Osteocyte (in vitro differentiated cells): ENCODE measurements at places on chromosomes 16 and 17.

GRCh38 chr17:66541461-66542128 lies 239.2 kb downstream of the PRKCA start:
- peak overlapping the region; percentile 98 for H3K27ac ChIP-seq
- H3K36me3 ChIP-seq = peaks cover 6% of the 10 kb centered on the region
- H3K4me3 ChIP-seq = no peak overlapping the region
- no peaks in the 10 kb centered on the region for H3K27me3 ChIP-seq
- H3K4me1 ChIP-seq = peaks cover 72% of the 10 kb centered on the region

DNA sequence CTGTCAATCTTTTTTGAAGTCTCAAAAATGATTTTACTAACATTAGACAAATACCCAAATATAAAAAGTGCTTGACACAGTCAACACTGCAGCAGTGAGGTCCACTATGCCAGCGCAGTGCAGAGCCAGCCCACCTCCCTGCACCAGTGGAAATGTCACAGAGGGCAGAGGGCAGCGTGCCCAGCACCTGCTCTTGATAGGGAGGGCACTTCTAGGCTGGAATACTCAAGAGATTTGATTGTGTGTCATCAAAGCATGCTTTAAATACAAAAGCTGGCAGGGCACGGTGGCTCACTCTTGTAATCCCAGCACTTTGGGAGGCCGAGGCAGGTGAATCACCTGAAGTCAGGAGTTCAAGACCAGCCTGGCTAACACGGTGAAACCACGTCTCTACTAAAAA lies 136.0 kb downstream of the ANKRD11 start:
- H3K4me1 ChIP-seq = peaks cover 57% of the 10 kb centered on the region
- H3K36me3 ChIP-seq = peaks cover 7% of the 10 kb centered on the region
- no peak overlapping the region for H3K4me3 ChIP-seq
- H3K27me3 ChIP-seq = no peaks in the 10 kb centered on the region

GRCh38 chr17:50094243-50094752 lies 853 bp upstream of the PDK2 start:
- peak overlapping the region; percentile 96 for H3K4me3 ChIP-seq
- H3K36me3 ChIP-seq = peaks cover 21% of the 10 kb centered on the region
- H3K4me1 ChIP-seq = peaks cover 37% of the 10 kb centered on the region
- peak; percentile 95 for DNase-seq
- no peaks in the 10 kb centered on the region for H3K27me3 ChIP-seq

DNA sequence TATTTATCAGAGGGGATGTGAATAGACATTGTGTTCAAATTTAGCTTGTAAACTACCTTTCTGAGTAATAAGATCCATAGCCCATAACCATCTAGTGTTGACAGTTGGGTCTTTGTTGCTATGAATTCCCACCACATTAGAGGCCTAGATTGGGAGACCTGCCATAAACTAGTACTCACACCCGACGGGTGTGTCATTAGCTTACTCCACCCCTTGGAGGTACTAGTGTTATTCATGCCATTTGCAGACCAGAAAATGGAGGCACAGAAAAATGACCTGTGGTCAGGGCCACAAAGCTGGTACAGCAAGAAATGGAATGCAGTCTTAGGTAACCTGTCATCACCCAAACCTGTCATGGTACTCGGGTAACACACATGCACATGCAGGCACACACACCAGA lies 41.3 kb upstream of the BCAR1 start:
- no peak overlapping the region for H3K27ac ChIP-seq
- H3K36me3 ChIP-seq = peaks cover 36% of the 10 kb centered on the region
- peaks cover 20% of the 10 kb centered on the region for H3K4me1 ChIP-seq
- no peaks in the 10 kb centered on the region for H3K27me3 ChIP-seq
- H3K4me3 ChIP-seq = no peak overlapping the region

DNA sequence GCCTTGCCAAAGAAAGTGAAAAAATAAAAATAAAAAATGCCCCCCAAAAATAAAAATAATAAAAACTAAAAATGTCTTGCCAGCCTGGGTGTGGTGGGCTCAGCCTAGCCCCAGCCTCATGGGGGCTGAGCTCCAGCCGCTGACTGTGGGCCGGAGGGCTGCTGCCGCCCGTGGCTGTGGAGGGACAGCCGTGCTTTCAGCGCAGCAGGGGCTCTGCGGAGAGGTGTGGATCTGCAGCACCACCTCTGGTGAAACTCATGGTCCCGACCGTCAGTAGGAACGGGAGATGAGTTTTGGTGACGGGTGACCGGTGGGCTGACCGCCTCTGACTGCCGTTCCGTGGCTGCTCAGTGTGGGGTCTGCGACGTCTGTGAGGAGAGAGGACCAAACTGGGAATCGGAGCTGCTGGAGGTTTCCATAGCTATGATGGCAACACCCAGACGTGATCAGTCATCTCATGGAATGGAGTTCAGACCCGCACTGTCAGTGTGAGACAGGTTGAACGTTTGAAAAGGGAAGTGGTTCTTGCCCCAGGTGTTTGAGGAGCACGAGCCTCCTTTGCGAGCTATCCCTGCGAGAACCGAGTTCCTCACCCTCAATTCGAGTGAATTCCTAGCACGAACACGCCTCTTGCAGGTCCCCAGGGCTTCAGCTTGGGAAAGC lies 12.0 kb upstream of the RPL13 start:
- H3K27me3 ChIP-seq = no peaks in the 10 kb centered on the region
- H3K4me1 ChIP-seq = no peaks in the 10 kb centered on the region
- H3K36me3 ChIP-seq = peaks cover 27% of the 10 kb centered on the region
- no peak overlapping the region for H3K27ac ChIP-seq
- DNase-seq = no peak

DNA sequence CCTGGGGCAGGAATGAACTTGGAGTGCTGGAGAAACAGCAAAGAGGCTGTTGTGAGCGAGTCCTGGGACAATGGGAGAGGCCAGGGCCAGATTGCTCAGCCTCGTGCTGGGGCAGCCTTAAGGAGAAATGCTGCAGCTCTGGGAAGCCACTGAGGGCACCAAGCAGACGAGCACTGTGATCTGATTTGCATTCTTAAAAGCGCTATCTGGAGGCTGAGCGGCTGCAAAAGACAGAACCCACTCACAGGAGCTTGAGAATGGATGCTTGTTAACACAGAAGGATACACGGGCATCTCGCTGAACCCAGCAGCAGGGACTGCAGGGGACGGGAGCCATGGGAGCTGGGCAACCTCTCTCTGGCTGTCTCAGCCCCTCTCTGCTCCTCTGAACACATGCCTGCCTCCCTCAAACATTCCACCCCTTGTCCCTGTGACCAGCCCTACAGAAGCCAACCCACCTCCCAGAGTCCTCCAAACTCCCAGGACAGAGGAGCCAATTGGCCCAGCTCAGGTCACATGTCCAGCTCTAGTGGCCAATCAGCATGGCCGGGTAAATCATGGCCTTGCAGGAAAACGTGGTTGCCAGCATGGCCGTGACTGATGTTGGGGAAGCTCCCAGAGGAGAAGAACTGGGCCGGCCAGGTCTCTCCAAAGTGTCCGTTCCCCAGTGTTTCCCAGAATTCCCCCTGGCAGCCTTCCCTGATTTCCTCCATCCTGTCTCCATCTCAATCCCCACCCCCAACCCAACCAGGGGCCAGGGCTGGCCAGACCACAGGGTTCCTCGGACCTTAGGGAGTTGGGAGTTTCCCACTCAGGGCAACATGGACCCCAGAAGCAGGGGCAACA lies 60.3 kb downstream of the GSG1L start:
- H3K4me3 ChIP-seq = no peak overlapping the region
- H3K4me1 ChIP-seq = no peaks in the 10 kb centered on the region
- H3K36me3 ChIP-seq = no peaks in the 10 kb centered on the region
- H3K27me3 ChIP-seq = no peaks in the 10 kb centered on the region

DNA sequence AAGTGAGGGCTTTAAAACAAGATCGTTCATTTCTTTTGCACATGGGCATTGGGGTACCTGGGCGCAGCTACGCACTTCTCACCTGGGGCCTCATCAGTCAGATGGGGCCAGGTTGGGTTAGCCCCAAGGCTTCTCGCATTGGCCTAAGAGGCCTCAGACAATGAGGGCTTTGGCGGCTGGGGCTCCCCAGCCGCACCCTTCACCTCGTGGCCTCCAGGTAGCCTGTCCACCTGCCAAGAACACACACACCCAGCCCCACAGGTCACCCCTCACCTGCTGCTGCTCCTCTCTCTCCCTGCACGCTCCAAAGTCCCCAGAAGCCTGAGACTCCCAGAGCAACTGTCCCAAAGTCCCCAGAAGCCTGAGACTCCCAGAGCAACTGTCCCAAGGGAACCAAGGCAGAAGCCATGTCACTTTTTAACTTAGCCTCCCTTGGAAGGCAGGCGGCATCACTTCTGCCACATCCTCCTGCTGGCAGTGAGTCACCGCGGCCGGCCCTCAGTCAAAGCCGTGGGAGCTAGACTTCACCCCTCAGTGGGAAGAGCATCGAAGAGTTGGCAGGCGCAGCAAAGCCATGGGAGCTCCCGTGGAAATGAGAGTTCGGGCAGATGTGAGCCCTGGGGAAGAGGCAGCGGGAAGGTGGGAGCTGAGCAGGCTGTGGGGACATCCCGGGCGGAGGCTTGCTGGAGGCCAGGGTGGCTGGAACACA lies 78.9 kb upstream of the PLCG2 start:
- H3K27ac ChIP-seq = no peak overlapping the region
- H3K36me3 ChIP-seq = peaks cover 17% of the 10 kb centered on the region
- no peak for DNase-seq
- peaks cover 14% of the 10 kb centered on the region for H3K4me1 ChIP-seq

DNA sequence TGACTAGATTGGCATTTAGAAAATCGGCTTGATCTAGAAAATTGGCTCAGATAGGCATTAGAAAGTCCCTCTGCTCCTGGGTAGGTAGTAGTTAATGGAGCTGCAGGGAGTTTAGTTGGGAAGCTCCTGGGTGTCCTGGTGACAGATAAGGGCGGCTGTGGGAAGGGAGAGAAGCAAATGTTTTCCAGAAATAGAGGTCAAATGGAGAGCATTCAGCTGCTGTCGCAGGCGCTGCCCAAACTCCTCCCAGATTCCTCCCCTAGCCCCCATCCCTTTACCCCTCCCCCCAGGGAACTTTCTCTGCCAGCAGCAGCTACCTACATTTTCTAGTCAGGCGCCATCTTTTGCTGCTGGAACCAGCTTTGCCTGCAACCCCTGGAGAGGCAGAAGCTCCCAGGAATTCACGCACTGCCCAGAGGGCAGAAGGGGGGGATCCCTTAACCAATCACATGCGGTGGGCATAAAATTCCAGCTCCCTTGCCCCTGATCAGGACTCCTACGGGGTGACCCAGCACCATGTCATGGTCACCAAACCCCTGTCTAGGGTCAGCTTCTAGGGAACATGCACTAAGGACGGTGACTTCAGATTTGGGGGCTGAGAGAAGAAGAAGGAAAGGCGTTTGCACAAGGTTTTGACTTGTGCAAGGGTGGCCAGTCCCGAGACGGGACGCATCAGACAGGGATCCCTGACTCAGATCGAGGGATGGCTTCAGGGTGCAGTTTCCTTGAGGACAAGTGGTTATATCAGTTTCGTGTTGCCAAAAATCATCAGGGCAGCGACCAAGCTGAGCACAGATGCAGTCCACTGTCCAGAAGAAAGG lies 43.8 kb downstream of the SOCS1 start:
- H3K27me3 ChIP-seq = peaks cover 10% of the 10 kb centered on the region
- no peak for DNase-seq
- H3K36me3 ChIP-seq = no peaks in the 10 kb centered on the region
- H3K27ac ChIP-seq = no peak overlapping the region

DNA sequence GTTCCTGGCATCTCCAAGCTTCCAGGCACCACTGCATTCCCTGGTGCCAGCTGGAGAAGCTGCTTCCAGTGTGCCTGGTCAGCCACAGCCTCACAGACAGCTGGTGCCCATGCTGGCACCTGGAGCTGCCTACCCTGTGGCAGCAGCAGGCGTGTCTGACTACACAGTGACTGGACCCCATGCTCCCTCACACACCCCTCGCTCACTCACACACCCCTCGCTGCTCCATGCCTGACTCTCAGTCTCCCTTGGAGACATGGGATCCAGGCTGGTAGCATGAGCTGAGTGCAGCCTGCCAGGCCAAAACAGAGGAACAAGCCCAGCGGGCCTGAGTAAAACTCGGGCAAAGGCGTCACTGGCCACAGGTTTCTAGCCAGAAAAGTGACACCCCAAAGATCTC lies 59.1 kb upstream of the SMIM36 start:
- H3K27me3 ChIP-seq = peaks cover 2% of the 10 kb centered on the region
- H3K4me1 ChIP-seq = no peaks in the 10 kb centered on the region
- no peaks in the 10 kb centered on the region for H3K36me3 ChIP-seq
- H3K4me3 ChIP-seq = no peak overlapping the region
- DNase-seq = no peak
- no peak overlapping the region for H3K27ac ChIP-seq

- no peak for DNase-seq
- peaks cover 17% of the 10 kb centered on the region for H3K36me3 ChIP-seq
- no peaks in the 10 kb centered on the region for H3K27me3 ChIP-seq
- no peak overlapping the region for H3K27ac ChIP-seq
Measured at GRCh38 chr17:47057830-47058229, 78.8 kb upstream of the RPRML start.

DNA sequence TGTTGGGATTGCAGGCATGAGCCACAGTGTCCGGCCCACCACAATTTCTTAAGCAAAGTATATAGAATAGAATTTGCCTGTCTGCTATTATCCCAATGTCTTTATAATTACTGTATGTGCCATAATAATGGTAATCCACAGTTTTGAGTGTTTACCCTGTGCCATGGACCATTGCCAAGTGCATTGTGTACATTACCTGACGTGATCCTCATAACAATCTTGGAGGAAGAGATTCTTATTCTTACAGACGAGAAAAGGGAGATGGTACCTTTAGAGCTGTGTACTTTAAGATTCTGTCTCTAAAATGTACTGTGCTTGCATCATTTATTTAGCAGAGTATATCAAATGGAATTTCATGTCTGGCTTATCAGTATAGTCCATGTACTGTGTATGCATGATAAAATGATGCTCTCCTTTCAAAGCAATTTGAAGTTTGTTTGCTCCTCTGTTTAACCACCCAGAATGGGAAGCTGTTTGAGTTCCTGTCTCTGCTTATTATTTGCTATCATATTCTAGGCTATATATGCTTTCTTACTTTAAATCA lies 13.8 kb upstream of the CDR2 start:
- H3K4me1 ChIP-seq = peaks cover 14% of the 10 kb centered on the region
- DNase-seq = no peak
- H3K36me3 ChIP-seq = no peaks in the 10 kb centered on the region
- H3K27me3 ChIP-seq = no peaks in the 10 kb centered on the region

DNA sequence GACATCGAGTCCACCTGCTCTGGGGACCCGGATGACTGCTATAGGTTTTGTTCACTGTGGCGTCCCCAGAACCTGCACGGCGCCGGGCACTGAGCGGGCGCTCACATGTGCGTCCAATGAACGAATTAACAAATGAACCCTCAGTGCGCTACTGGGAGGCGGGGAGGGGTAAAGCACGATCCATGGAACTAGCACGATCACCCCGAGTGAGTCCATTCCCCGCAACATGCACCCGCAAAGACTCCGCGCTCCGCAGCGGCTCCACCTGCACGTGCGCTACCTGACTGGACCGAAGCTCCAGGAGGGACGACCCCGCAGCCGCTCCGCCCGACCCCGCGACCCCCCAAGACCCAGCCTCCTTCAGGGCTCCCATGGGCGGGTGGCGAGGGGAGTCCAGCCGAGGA lies 491 bp downstream of the TRAP1 start:
- no peak for DNase-seq
- peaks cover 19% of the 10 kb centered on the region for H3K4me1 ChIP-seq
- no peaks in the 10 kb centered on the region for H3K27me3 ChIP-seq
- peaks cover 8% of the 10 kb centered on the region for H3K36me3 ChIP-seq
- H3K4me3 ChIP-seq = peak overlapping the region; percentile 86

GRCh38 chr16:11431915-11432465 lies 86.7 kb downstream of the RMI2 start:
- no peaks in the 10 kb centered on the region for H3K36me3 ChIP-seq
- no peak overlapping the region for H3K4me3 ChIP-seq
- no peak overlapping the region for H3K27ac ChIP-seq
- no peaks in the 10 kb centered on the region for H3K4me1 ChIP-seq
- peaks cover 47% of the 10 kb centered on the region for H3K27me3 ChIP-seq
